ENCODE measurements at places on chromosomes 11 and 22.

DNA sequence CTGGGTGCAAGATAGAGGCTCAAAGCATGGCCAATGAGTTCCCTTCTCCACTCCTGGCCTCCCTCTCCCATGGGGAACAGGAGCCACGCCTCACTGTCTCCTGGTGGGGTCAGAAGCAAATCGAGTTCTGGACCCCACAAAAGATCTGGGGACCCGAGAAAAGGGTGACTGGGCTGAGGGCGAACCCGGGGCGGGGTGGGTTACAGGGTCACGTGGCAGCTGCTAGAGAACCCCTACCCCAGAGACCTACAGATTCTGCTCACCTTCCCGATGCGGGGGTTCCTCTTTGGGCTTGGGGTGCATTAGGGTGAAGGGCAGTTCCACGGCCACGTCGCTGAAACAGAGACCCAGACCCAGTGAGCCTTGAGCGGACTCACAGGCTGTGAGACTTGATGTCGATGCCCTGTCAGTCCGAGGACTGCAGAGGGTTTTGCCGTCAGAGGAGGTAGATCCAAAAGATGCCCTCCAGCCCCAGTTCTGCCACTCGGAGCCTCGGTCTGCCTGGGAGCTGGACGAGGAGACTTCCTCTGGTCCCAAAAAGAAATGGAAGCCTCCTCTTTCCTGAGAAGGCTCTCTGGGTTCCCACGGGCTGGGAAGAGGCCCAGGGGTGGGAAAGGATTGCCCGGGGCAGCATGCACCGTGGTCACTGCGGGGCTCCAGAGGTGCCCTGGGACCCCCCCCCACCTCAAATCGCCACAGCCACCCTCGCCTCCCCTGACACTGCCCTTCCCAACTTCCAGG, 28.2 kb downstream of the TPBGL start:
- no peak for DNase-seq

- no peak for DNase-seq
Observed at GRCh38 chr11:122156940-122157382, 40.9 kb upstream of the BLID start.

DNA sequence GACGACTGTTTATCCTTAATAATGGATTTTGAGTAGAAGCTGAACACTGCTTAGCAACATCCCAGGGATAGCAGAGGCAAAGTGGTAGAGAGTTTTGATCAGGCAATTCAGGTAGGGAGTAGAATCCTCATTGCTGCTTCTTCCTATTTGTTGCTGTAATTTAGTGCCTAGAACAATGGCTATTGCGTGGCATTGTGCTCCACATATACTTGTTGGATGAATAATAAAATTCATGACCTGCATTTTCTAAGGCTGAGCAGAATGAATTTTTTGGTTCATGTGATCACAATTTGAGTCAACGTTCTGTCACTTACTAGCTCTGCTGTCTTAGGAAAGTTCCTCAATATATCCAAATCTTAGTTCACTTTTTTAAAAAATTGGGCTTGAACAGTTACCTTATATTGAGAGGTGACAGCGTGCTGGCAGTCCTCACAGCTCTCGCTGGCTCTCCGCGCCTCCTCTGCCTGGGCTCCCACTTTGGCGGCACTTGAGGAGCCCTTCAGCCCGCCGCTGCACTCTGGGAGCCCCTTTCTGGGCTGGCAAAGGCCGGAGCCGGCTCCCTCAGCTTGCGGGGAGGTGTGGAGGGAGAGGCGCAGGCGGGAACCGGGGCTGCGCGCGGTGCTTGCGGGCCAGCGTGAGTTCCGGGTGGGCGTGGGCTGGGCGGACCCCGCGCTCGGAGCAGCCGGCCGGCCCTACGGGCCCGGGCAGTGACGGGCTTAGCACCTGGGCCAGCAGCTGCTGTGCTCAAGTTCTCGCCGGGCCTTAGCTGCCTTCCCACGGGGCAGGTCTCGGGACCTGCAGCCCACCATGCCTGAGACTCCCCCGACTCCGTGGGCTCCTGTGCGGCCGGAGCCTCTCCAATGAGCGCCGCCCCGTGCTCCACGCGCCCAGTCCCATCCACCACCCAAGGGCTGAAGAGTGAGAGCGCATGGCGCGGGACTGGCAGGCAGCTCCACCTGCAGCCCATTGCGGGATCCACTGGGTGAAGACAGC, 350.6 kb downstream of the ETS1 start:
- no peak for DNase-seq

DNA sequence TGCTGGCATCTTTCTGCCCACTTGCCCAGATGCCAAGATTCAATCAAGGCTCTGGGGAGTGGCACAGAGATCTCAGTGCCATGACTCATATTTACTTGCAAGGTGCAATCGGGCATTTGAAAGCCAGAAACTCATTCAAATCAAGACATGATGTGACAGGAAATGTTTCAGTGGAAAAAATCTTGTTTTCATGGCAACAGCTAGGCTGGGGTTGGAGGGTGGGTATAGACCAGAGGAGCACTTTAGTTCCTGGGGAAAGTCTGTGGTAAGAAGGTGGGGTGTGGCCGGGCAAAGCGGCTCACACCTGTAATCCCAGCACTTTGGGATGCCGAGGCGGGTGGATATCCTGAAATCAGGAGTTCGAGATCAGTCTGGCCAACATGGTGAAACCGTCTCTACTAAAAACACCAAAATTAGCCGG, 1.2 kb downstream of the MAJIN start:
- no peak for DNase-seq

GRCh38 chr22:38802671-38803121, 8.8 kb upstream of the DNAL4 start:
- peak; percentile 92 for DNase-seq

GRCh38 chr22:49302150-49302460, 525.6 kb downstream of the BRD1 start:
- DNase-seq = no peak

- DNase-seq = peak; percentile 51
Observed at GRCh38 chr11:46338988-46339666, 8.1 kb upstream of the DGKZ start.

DNA sequence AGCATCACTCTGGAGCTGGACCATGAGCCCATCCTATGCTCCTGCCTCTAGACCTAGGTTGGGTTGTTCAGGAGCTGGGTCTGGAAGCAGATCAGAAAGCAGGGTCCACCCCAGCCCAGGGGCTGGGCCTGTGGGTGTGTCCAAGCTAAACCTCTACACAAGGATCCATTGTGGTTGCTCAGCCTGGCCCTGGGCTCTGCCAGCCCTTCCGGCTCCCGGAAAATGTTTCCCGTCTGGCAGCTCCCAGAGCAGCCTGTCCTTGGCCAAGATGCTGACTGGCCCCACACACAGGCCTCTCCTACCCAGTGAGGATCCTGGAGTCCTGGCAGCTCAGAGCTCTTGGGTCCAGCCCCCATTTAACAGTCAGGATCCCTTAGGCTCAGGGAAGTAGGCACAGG, 35.3 kb upstream of the FCHSD2 start:
- no peak for DNase-seq

DNA sequence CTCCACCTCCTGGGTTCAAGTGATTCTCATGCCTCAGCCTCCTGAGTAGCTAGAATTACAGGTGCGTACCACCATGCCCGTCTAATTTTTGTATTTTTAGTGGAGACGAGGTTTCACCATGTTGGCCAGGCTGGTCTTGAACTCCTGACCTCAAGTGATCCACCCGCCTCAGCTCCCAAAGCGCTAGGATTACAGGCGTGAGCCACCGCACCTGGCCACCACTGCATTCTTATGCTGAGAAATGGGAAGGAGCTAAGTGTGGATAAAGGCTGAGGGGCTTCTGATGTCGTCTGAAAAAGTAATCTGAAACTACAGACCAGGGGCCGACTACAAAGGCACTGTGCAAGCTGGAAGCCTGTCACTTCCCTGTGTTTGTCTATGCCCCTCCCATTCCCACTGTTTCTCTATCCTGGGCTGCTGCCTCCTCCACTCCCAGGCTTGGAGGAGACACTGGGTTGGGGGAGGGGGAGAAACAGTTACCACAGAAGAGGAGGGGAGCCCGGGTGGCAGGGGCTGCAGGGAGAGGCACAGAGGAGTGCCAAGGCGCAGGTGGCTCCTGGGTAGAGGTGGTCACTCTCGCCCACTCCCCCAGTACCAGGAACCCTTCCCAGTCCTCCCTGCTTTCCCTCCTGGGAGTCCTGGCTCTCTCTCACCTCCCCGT, 2.9 kb upstream of the MTA2 start:
- no peak for DNase-seq

GRCh38 chr11:10108915-10109680, 184.9 kb downstream of the SBF2 start:
- peak; percentile 87 for DNase-seq

- DNase-seq = no peak
Observed at GRCh38 chr11:77753230-77753629, 67.3 kb downstream of the RSF1 start.

GRCh38 chr11:77879218-77879617, 58.3 kb downstream of the AAMDC start:
- DNase-seq = peak; percentile 18

DNA sequence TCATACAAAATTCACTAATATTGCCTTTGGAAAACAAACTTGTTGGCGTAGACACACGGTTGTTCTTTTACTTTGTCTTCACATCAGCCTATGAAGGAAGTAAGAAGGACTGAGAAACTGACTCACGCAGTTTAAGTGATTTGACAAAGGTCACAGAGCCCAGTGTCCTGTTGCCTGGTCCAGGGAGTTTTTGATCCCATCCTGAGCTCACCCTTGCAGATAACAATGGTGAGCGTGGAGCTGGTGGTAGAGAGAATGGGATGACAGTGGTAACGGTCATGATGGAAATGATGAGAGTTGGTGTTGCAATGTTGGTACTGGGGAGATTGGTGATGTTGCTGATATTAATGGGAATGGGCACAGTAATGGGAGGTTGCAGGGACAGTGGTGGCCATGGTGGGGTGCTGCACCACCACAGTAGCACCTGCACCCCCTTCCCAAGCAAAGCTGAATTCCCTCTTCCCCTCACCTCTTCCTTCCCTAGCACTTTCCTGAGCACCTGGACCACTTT, 22.0 kb downstream of the CREB3L1 start:
- DNase-seq = no peak

DNA sequence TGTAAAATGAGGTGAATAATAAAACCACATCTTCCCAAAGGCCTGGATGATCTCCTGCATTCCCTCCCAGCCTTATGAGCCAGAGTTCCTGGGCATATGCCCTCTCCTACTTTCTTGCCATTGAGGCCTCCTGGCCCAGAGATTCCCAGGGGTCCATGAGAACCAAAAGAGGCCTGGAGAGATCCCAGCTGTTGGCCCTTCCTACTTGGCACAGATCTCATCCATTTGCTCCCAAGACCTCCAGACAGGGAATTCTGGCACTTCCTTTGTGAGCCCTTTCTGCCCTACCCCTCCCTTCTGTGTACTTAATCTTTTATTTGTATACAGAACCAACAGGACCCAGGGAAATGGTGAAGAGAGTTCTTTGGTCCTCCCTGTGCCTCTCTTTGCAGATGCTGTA, 21.4 kb downstream of the POU2F3 start:
- no peak for DNase-seq

DNA sequence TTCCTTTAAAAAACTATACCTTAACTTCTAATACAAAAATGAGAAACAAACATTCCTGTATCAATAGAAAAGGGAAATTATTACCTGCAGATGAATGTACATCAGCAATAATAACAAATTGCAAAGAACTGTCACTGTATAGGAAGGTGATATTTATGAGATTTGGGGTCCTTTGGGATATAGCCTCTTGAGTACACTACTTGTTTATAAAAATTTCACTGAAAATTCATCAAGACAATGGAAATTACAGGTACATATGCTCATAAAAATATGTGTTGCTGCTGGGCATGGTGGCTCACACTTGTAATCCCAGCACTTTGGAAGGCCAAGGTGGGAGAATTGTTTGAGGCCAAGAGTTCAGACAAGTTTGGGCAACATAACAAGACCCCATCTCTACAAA, 34.0 kb upstream of the OR5P2 start:
- no peak for DNase-seq

DNA sequence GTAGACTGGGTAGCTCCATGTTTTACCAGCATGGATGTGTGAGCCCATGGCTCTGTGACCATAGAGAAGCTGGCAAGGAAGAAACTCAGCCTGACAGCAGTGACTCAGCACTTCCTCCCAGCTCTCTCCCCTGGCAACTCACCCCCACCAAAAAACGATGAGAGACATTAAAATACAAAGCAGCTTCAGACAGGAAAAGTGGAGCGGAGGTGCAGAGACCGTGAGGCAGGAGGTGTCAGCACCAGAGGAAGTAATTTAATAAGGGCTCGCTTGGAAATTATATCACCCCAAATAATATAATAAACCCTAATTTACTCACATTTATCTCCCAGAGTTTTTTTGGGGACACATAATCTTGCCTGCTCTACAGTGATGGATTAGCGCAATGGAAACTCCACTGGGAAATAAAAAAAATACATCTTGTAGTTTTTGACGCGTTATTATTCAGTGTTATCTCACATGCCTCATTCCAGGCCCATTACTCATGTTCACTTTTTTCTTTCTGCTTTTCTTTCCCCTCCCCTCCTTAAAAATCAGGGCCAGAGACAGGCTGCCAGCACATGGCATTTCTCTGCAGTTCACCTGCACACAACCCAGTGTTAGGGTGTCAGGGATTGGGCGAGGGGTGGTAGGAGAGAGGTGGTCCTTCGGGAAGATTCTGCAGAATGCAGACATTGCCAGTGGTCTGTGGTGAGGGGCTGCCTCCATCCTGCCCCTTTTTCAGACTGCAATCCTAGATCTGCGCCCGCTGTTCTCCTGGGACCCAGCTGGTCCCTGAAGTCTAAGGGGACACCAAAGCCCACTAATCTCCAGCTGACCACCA, 170.8 kb downstream of the BUD13 start:
- peak; percentile 51 for DNase-seq

Data from fibroblast of skin of back (primary cell).